ENCODE measurements at places on chromosomes 16 and 17.

GRCh38 chr17:72588961-72589360, 468.1 kb downstream of the SOX9 start:
- DNase-seq: no peak

GRCh38 chr17:60851181-60851580, 173.5 kb downstream of the BCAS3 start:
- DNase-seq: no peak

DNA sequence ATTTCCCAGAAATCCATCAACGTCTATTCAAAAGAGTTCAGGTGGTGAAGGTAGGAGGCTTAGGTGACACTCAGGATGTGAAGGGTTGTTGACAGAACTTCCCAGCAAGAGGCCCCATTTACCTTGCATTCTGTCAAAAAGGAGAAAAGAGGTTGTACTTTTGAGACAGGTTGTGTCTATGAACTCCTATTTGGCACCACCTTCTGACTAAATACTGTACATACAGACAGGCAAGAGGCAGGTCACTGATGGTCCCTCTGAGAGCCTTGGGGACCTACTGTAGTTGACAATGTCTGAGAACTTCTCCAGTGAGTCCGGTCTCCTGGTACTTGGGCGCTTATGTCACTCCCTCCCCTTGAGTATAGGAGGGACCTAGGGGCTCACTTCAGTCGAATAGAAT, 479.3 kb upstream of the ZFHX3 start:
- no peak for DNase-seq

DNA sequence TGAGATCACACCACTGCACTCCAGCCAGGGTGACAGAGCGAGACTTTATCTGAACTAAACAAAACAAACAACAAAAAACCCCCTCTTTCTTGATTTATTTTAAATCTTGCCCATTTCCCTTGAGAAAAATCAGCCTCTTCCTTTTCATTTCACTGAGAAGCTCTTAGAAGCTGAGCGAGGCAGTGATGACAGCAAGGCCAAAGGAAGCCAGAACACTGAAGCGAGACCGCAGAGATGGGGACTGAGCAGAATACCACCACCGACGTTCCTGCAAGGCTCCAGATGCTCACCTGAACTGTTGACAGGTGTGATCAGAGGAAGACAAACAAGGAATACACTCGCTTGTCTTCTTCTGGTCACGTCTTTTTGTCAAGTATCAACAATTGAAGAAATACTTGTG, 30.5 kb upstream of the IRF8 start:
- no peak for DNase-seq

DNA sequence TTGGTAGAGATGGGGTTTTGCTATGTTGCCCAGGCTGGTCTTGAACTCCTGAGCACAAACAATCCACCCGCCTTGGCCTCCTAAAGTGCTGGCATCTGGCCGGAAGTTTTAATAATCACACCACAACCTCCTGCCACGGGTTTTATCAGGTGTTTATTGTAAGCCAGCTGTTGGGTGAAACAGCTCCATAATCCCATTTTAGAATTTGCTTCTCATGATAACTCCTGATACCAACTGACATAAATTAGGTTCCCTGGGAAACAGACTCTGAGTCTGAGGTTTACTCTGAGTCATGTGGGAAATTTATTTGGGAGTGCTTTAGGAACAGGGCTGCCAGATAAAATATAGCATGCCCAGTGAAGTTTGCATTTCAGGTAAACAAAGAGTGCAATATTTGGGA, 122.6 kb upstream of the MED13 start:
- DNase-seq: no peak

DNA sequence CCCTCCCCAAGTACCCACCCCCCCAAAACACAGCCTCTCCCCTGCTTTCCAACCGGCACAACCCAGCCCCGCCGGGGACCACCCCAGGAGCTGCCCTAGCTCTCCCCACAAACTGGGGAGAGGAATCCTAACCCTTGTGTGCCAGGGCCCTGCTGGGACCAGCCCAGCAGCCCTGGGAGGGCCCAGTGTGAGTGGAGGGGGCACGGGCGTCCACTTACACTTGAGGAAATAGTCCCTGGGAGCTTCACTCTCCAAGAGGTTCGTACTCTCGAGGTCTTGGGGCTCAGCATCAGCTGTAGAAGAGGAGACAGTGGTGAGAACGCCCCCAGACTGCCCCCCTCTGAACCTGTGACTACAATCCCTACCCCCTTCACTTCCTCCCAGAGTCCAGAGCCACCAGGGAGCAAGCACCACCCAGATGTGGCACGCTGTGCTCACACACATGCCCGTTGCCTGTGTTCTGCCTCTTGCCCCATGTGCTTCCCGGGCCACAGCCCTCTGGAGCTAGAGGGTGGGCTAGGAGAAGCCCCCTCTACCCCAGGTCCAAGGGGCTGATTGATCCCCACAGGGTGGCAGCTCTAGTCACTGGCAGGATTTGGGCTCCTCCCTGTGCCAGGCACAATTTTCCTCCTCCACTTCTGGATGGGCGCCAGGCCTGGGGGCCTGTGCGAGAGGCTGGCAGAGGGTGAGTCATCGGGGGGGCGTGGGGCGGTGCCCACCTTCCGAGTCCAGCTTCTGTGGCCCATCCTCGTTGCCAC, 3.0 kb downstream of the TRIM47 start:
- no peak for DNase-seq

DNA sequence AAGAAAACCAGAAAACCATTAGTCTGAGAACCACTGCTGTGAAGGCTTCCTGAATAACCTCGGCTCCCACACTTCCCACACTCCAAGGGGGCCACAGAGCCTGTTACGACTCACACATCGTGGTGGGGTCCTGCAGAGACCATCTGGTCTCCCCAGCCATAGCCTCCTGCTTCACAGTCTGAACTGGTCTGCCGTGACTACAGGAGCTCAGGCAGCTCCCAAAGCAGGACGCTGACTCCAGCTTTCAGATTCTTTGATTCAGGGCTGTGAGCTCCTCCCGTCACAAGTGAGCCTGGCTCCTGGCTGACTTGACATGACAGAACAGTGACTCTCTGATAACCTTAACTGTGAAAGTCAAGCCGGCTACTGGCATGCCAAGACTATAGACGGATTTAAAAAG, 37.8 kb downstream of the CYB5D2 start:
- DNase-seq: no peak

GRCh38 chr16:75273054-75273925, 21.9 kb upstream of the BCAR1 start:
- no peak for DNase-seq

DNA sequence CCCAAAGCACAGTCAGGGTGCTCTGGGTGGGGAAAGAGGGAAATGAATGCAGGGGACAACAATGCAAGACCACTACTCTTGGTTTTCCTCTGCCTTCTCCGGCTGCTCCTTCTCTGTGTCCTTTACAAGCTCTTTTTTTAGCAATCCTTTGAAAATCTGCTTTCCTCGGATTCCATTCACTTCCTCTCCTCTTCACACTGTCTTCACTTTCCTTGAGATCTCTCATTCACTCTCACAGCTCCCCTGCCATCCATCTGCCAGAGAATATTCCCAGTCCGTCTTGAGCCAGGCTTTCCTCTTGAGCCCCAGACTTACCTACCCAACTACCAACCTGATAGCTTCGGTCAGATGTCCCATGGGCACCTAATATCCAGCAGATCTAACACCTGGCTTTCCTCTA, 11.0 kb upstream of the SPOP start:
- no peak for DNase-seq

- peak; percentile 99 for DNase-seq
Observed at GRCh38 chr17:41688641-41689496, at the start of gene EIF1. TSS of gene EIF1 (plus strand) at chr17:41688885. CDS start at chr17:41689039, 154 bp downstream.

DNA sequence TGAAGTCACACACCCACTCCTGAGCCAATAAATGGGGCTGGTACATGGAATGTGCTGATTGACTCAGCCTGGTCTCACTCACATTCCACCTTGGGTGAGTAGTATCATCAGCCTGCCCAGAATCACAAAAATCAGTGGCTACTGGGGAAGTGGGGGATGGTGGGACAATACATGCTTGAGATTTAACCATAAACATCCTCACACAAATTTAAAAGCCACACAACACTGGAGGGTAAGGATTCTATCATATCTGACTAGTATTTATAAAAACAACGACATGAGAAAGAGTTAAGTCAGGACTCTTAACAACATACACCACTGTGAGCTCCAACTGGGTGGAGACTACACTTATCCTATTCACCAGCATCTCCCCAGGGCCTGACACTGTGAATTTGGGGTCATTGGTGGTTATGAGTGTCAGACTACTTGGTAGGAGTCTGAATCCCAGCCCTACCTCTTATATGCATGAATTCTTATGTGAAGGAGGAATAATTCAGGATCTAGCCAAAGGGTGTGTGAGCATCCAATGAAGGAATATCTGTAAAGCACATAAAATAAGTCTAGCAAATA, 26.0 kb upstream of the IRX6 start:
- no peak for DNase-seq

DNA sequence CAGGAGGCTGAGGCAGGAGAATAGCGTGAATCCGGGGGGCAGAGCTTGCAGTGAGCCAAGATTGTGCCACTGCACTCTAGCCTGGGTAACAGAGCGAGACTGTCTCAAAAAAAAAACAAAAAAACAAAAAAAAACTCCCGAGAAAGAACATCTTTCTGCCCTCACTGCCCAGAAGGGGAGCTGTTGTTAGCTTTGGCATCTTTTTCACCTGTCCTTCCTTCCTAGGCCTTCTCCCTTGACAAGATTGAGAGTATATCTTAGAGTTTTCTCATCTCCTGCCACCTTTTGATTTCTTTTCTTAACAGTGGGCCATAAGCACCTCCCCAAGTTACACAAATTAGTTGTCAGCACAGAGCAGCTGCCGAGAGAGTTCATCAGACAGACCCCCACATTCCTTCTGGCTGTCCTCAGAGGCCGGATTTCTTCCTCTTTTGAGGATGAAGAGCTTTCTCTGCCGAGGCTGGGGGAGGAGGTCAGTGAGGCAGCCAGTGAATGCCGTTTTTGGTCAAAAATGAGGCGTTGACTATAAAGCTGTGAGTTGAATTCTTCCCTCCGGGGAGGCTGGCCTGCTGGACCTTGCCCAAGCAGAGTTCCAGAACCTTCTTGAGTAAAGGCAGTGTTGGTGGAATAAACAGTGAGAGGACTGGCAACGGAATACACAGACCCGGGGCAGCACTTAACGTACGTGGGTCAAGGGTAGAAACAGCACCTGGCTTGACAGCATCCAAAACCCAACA, 127.0 kb downstream of the ABCC6 start:
- no peak for DNase-seq

DNA sequence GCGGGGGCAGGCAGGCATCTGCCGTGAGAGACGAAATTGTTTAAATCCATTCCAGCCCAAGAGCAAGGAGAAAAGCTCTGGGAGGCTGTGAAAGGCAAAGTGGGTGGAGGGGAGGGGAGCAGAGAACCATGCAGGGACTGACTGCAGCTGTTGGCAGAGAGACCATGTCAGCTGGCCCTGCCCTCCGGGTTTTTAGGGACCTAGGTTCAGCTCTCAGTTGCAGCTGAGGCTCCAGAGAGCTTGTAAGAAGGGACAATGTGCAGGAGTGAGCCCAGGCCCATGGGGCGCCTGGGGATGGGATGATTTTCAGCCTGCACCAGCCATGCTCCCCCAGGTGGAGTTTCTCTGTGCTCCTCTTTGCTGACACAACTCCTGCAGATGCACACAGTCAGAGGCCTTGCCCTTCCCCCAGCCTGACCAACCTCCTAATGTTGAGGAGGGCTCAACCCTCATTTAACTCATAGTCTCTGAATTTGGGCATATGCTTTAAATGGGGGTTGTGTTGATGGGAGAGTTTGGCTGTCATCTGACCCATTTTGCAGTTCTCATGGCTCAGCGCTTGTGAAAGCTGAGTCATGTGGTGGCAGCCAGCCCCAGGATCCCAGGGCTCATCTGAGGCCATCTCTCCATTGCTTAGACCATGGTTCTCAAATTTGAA, 70.9 kb downstream of the PLXDC1 start:
- no peak for DNase-seq

DNA sequence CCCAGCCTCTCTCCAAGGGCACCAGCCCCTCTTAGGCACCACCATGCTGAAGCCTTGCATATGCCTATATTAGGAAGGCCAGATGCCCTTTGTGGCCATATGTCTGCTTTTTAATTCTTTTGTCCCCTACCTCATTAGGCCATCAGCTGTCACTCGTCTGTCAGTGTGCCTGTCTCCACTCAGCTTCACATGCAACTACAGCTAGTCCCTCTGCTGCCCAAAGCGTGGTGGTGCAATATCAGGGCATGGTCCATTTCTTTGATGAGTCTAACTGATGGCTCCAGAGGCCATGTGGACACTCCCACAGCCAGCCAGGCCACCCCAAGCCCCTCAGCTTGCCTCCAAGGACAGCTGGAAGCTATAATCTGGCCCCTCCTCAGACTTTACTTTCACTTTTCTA, 36.3 kb downstream of the MYO18A start:
- no peak for DNase-seq

- no peak for DNase-seq
Observed at GRCh38 chr16:63720848-63721247, 1401.0 kb downstream of the CDH11 start.

- DNase-seq: no peak
Observed at GRCh38 chr17:14950686-14951085, 314.4 kb downstream of the PMP22 start.

DNA sequence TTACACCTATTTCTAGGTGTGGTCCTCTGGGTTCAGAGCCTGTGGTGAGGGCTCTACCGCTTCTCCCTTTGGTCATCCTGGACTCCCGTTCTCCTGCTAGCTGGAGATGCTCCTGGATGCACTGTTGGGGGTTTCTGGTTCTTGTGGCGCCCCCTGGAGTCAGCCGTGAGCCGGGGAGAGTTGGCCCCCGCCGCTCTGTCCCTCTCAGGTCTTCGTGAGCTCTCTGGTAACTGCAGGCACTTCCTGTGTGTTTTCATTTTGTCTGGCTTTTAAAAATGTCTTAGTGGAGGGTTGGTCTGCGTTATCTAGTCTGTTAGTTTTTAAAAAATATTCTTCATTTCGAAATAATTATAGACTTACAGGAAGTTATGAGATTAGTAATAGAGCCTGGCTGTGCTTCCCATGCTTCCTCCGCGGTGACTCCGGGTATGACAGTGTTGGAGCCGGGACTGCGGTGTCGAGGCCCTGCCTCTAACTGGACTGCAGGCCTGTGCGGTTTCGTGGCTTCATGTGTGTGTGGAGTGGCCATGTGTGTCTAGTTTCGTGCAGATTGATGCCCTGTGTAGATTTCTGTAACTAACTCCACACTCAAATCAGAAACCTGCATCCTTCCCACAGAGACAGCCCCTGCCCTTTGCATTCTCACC, 78.0 kb upstream of the ZNF750 start:
- no peak for DNase-seq

Data from urinary bladder (tissue), 4 donors.